ENCODE measurements at places on chromosomes 12 and 14.

- DNase-seq: no peak
Observed at GRCh38 chr14:33612197-33612505, 338.7 kb downstream of the EGLN3 start.

GRCh38 chr12:98698603-98699463 is 53.7 kb downstream of the APAF1 start:
- no peak for DNase-seq

- no peak for DNase-seq
Observed at GRCh38 chr14:32692441-32692840, 246.2 kb upstream of the NPAS3 start.

DNA sequence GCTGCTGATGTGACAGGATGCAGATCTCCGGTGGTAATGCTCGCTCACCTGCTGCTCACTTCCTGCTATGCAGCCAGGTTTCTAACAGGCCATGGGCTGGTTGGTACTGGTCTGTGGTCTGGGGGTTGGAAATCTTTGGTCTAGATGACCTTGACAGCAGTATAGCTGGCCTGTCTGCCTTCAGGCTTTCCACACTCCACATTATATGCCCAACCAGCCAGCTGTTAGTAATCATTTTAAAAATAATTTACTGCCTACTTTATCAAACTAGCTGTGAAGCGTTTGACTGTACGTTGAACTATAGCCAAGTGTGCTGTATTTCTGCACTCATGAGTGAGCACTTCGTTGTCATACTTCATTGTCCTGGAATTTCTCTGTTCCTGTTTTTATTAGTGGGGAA is 424.0 kb upstream of the GARIN6 start:
- no peak for DNase-seq

Measured in right renal pelvis (tissue), 4 donors.